Right atrium auricular region (tissue), 2 donors: ENCODE measurements at places on chromosomes 12 and 14. TPM values are rescaled to one million over a fixed set of nuclear protein-coding genes. Genes with fewer than 3 reads are reported as not detected.

The PIP4K2C gene
- 22.1 TPM for total RNA-seq

The OR6C68 gene
- not detected for total RNA-seq

The SLC5A8 gene
- not detected for total RNA-seq

The HEBP1 gene
- 29.4 TPM for total RNA-seq

The AVPR1A gene
- 0.43 TPM for total RNA-seq

The SYNE3 gene
- 8.2 TPM for total RNA-seq

The ALDH6A1 gene
- total RNA-seq, result 37.2 TPM

The GRIP1 gene
- 12.6 TPM for total RNA-seq

The C14orf132 gene
- 1.6 TPM for total RNA-seq

GRCh38 chr12:1911598-1912575, 6.6 kb downstream of the CACNA2D4 start:
- no peak for DNase-seq

DNA sequence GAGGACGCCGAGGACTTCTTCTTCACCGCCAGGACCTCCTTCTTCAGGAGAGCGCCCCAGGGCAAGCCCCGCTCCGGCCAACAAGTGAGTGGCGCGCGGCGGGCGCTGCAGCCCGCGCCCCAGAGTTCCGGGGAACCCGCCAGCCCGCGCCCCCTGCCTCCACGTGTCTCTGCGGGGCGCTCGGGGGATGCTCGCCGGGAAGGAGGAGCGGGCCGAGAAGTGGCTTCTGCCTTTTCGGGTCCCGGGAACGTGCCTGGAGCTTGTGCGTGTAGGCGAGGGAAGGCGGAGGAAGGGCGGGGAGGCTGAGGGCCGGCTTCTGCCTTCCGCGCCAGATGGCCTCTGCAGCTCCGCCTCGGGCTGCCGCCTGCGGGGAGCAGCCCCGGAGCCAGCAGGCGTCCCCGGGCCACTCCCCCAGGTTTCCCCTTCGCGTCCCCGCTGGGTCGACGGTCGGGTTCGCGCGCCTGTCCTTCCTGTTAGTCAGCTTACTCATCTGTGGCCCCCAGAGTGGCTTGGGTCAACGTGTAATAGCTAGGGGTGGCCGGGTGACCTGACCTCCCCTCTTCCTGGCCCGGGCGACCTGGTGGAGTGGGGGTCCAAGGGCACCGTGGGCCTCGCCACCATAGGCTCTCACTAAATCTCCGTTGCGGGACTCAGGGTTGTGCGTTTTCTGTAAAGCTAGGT, 505 bp downstream of the RASSF3 start:
- peak; percentile 69 for DNase-seq

DNA sequence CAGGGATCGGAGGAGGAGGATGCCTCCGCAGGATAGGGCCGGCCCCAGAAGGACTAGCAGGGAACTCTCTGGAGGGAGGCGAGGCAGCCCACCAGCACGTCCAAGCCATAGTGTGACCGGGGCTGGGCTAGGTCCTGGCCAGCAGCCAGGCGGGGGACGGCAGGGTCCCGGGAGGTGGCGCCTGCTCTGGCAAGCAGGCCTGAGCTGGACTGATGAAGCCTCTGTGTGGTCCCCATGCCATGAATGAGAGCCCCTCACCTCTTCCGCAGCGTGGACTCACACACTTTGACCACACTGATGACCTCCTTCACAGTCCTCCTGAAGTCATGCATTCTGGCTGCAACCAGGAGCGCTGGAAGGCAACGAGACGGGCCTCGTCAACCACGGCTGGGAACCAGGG, 19.8 kb upstream of the BTBD6 start:
- no peak for DNase-seq

- no peak for DNase-seq
Measured at GRCh38 chr14:71514941-71515919, 417.0 kb upstream of the RGS6 start.

- DNase-seq, result no peak
Measured at GRCh38 chr12:93059925-93060665, 131.0 kb upstream of the EEA1 start.

DNA sequence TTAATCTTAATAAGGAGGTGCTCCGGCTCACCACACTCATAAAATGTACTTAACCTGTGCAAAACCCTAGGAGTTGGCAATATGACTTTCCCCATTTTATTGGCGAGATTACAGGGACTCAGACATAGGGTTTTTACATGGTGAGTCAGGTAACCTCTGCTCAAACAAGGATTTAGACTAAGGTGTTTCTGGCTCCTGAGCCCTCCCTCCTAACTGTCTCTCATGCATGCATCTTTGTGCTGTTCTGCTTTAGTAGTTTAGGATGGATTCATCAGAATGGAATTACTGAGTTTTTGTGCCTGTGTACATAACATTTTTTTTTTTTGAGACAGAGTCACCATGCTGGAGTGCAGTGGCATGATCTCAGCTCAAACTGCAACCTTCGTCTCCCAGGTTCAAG, 993.3 kb upstream of the TMEM132C start:
- DNase-seq, result no peak

- DNase-seq, result no peak
Measured at GRCh38 chr12:12734561-12735071, 17.4 kb downstream of the CDKN1B start.

- no peak for DNase-seq
Measured at GRCh38 chr14:77148510-77149231, 7.1 kb upstream of the ZDHHC22 start.

GRCh38 chr12:111149299-111149698, 219.6 kb downstream of the PHETA1 start:
- no peak for DNase-seq

DNA sequence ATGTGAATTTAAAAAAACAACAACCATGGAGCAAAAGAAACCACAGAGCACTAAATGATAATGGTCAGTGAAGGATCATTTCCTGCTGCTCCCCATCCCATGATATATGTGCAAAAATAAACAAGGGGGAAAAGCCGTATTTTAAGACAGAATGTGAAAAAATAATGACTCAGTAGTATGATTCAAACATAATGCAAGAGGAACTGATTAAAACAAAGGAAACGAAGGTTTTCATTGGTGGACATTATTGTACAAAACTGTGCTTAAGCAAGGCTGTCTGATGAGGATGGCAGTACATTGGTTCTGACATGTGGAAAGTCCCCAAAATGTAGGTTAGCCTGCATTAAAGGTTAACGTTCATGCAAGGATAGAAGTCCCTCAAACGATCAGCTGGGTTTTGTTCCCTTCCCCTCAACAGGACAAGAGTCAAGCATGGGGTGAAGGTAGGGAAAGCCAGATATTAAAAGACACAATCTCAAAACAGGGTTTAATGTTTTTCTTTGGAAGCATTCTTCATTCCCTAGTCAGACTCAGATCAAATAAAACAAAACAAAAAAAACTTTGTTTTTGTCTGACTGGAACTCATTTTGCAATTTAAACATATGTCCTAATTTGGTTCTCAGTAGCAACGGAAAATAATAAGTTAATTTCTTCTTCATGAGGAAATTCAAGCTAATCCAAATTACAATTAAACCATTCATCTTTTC, 26.3 kb upstream of the PTGDR start:
- no peak for DNase-seq

DNA sequence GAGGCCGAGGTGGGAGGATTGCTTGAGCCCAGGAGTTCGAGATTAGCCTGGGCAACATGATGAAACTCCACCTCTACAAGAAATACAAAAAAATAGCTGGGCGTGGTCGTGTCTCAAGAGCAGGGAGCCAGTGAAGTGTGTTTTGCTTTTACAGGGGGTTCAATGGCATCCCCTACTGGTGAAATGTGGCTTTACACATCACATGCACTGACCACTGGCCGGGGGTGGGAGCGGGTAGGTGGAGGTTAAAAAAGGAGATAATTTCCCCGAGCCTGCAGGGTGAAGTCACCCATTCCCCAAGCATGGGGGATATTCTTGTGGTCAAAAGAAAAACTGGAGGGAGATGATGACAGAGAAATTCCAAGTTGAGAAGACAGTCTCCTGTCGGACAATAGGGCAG, 63.6 kb upstream of the PWP1 start:
- no peak for DNase-seq

DNA sequence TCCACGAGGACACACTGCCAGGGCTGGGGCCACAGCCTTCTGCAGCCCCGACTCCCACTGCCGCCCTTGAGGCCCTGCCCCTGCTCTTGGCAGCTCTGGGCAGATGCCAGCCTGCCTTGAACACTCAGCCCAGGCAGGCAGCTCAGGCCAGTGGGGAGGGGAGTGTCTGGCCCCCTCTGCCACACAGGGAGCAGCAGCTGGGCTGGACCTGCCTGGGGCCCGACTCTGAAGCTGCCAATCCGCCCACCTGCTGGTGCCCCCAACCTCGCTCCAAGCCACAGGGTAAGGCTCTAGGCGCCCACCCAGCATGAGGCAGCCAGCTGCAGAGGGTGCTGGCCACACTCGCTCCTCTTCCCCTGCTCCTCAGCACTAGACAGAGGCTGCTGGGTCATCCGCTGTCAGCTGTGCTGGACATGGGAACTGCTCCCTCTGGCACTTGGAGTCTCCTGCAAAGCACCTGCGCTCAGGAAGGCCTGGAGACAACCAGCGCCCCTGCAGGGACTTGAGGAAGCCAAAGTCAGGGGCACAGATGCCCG, 24.6 kb upstream of the NUDT14 start:
- no peak for DNase-seq

GRCh38 chr14:33556382-33557121, 394.3 kb downstream of the EGLN3 start:
- DNase-seq, result no peak

- DNase-seq, result peak; percentile 96
Measured at GRCh38 chr14:24093901-24094840, at the start of gene PCK2. Gene PCK2 (plus strand): TSS chr14:24094311. CDS start chr14:24094406, 95 bp downstream.

DNA sequence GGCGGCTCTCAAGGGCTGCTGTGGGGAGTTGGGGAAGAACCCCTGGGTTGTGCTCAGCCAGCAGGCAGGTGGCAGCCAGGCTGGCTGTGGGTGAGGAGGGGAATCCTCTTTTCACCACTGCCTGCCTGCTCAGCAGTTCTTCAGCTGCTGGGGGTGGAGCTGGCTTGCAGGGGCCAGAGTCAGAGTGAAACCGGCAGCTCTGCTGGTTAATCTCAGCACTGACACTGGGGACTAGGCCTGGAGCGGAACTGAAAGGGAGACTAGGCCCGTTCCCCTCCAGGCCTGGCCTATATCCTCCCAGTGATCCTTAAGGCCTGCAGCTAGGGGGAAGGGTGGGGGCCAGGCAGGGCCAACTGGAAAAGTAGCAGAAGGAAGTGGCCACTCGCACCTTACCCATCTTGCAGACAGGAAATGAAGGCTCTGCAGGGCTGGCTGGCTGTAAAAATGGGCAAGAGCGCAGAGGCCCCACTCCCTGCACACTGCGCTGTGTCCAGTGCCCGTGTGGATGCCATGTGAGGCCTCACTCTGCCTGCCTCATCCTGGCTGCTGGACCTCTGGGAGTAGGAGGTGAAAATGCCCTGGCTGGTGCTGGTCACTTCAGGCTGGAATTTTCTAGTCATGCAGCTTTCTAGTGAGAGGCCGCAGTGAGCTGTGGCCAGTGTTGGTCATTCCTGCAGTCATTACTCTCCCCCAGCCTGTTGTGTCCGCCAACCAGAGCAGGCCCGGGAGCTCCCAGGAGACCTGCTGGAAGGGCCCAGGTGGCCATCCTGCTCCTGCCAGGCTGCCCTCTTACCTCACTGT, 39.4 kb downstream of the SH2B3 start:
- peak; percentile 71 for DNase-seq

DNA sequence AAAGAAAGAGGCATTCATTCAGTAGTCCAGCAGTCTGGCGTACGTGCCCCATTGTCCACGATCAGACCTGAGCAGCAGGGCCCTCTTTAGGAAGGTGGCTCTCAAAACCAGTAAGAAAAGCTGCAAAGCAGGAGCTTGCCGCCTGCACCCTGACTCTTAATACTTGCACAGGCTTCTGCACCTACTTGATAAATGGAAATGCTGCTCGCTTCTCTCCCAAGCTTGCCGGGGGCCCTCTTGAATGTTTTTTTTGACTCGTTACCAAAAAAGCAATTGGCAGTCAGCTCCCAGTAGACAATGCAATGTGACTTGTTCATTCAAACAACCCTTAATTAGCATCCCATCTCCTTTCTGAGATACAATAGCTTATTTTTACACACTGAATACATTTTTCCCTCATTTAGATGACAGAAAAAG, 27.2 kb upstream of the PTPRB start:
- no peak for DNase-seq

- DNase-seq, result no peak
Measured at GRCh38 chr12:22285846-22286245, 48.7 kb downstream of the ST8SIA1 start.

DNA sequence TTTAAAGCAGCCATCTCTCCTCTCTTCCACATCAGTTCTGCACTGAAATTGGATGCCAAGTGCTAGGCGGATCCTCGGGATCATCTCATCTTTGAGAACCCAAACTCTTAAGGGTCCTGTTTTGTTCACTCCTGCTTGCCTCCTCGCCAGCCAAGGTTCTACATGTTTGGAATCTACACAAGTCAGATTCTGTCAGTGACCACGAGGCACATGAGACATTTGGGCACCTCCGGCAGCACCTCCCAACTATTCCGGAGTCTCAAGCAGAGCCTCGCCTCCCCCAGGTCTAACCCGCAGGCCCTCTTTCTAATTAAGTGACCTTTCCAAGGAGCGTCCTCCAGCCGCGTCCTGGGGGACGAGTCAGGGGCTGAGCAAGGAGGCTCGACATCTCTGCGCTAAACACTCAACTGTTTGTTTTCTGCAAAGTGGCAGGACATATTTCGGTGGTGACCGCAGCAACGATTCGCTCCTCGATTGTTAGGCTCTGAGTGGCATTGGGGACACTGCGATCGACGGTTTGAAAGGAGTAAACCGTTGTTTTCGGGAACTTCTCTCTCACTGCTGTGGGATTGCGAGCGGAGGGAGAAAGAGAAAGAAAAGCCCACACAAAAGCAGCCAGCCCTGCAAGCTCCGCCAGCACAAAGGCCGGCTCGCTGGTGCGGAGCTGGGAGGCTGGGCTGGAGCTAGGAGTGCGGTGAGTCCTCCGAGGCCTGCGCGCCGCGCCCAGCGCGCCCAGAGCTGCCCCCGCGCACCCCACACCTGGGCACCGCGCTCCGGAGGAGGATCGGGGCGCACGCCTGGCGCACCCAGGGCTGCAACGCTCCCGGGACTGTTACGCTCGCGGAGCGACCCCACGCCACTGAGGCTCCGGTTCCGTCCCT, 640 bp downstream of the ARMH4 start:
- DNase-seq, result no peak

DNA sequence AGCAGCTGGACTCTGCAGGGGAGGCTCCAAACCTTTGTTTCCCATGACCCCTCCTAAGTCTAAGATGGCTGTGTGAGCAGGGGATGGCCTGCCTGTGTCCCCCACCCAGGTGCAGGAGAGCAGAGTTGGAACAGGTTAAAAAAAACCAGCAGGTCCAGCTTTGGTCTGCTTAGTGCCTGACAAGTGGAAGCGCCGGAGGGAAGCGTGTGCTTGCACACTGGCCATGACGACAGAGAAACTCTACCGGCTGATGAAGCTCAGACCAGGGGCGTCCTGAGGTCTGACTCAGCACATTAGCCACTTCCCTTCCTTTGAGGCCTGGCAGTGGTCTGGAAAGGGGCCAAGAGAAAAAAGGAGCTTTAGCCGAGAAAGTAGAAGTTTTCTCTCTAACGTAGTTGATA, 280.1 kb downstream of the VRK1 start:
- peak; percentile 60 for DNase-seq

GRCh38 chr12:72011374-72011773, 72.7 kb downstream of the TPH2 start:
- no peak for DNase-seq

- DNase-seq, result no peak
Measured at GRCh38 chr12:109983432-109984142, 12.6 kb downstream of the GIT2 start.

- DNase-seq, result no peak
Measured at GRCh38 chr14:95651028-95651427, 35.2 kb upstream of the TCL1B start.
